PC-3 (cell line): ENCODE measurements at places on chromosomes 6 and 20.

DNA sequence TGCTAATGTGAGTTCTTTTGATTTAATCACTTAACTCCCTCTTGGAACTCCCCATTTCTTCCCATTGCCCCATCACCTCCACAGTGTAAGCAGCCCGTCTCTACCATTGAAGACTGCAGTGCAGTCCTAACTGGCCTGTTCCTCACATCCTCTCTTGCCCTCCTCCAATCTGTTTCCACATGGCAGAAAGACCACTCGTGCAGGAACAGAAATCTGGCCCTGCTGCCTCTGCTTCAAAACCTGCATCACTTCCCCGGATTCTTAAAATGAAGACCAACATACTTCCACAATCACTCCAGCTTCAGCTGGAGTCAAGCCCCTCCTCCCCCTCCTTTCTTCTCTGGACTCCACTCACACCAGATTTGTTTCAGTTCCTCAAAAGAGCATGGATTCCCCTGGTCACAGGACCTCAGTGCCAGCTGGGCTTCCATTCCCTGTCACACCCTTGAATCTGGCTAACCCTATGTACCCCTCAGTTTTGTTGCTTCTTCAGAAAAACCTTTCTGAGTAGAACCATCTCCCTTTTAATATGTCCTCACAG, 802.3 kb downstream of the MAFB start:
- no peak for DNase-seq
- H3K4me3 ChIP-seq: no peak overlapping the region
- H3K27me3 ChIP-seq: no peaks in the 10 kb centered on the region

GRCh38 chr20:45832619-45833018, 980 bp upstream of the SNX21 start:
- H3K4me3 ChIP-seq: no peak overlapping the region
- H3K4me1 ChIP-seq: peaks cover 35% of the 10 kb centered on the region
- H3K36me3 ChIP-seq: no peaks in the 10 kb centered on the region

DNA sequence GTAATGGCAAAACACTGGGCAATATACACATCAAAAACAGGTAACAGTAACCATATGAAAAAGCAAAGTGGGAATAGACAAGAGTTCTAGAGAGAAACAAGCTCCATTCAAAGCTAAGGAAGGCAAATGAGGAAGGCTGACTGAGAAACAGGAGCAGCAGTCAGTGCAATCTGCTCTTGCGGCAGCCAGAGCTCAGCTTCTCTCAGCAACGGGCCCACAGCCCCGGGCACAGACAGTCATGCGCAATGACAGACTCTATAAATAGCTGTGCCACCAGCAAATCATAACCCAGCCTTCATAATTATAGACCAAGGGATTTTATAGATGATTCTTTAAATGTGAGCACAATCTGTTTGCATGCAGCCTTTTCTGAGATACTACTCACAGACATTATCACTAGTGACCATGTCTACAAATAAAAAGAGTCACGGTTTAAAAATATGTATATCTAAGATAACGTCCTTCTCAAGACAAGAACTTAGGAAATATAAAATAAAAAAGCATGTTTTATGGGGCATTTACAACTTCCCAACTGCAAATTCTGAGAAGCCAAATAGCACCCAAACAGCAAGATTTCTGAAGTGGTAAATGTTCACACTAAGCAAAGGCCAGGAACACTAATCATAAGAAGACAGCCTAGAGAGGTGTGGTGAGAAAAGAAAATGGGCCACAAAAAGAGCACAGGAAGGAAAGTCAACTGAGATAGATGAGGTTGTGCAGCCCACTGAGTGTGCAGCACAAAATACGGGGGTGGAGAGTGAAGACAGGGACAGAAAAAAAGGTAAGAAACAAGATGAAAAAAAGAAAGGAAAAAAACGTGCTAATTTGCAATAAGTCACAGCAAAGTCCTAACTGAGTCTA, 39.9 kb upstream of the BEND6 start:
- H3K27me3 ChIP-seq: no peaks in the 10 kb centered on the region
- H3K27ac ChIP-seq: no peak overlapping the region
- no peaks in the 10 kb centered on the region for H3K36me3 ChIP-seq
- peaks cover 11% of the 10 kb centered on the region for H3K4me1 ChIP-seq
- H3K4me3 ChIP-seq: no peak overlapping the region
- DNase-seq: no peak

GRCh38 chr20:33900521-33901131, 89.5 kb downstream of the CHMP4B start:
- no peaks in the 10 kb centered on the region for H3K4me1 ChIP-seq
- H3K4me3 ChIP-seq: no peak overlapping the region
- peaks cover 7% of the 10 kb centered on the region; the same call in 1 of the 2 replicates for H3K27me3 ChIP-seq
- H3K36me3 ChIP-seq: no peaks in the 10 kb centered on the region
- H3K27ac ChIP-seq: no peak overlapping the region
- no peak for DNase-seq

- H3K36me3 ChIP-seq: no peaks in the 10 kb centered on the region
- H3K27me3 ChIP-seq: peaks cover 17% of the 10 kb centered on the region; the same call in 1 of the 2 replicates
- no peak for DNase-seq
These were observed 116.1 kb upstream of the CDH4 start for GRCh38 chr20:61135968-61136367.

DNA sequence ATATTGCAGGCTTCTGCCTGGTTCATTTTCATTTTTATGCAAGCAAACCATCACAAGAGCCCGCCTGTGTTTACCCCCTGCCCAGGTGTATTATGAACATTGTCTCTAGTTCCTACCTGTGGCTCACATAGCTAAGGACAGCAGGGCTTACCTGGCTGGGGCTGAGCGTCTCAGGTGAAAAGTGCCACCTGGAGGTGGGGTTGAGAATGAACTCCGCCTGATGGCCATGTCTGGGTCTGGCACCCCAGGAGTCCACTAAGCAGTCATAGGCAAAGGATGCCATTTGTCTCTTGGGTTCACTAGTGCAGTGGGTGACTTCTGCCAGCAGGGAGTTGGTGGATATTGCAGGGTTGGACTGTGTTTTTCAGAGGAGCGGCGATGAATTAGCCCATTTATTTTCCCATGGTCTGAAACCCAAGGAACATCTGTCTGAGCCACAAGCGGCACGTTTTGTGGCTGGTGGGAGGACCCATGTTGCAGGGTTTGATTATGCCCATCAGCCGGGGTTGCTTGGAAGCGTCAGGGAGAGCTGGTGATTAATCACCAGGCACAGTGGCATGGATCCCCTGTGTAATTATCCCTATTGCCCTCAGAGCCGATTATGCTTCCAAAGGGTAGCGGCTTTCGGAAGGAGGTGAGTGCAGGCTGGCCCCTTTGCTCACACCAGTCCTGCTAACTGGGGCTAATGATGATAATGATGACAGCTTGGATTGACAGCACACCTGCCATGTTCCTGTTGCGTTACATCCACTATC, 92.1 kb downstream of the CDH26 start:
- peaks cover 10% of the 10 kb centered on the region for H3K4me1 ChIP-seq
- no peak overlapping the region for H3K4me3 ChIP-seq
- DNase-seq: peak; percentile 79
- H3K27ac ChIP-seq: no peak overlapping the region
- peaks cover 24% of the 10 kb centered on the region for H3K27me3 ChIP-seq
- H3K36me3 ChIP-seq: no peaks in the 10 kb centered on the region

DNA sequence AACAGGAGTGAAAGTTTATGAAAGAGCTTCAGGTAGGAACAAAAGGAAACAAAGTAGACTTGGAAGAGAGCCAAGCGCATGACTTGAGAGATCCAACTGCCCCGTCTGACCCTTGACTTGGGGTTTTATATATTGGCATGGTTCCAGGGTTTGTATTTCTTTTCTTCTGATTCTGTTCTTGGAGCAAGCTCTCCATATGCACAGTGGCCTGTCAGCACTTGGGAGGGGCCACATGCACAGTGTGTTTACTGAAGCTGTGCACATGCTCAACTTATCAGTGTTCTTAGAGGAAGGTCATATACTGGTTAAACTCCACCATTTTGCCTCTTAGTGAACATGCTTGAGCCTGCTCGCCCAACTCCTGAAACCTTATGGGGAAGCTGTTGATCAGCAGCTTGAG, 953.7 kb downstream of the TFAP2A start:
- DNase-seq: no peak
- H3K36me3 ChIP-seq: no peaks in the 10 kb centered on the region
- H3K4me1 ChIP-seq: no peaks in the 10 kb centered on the region
- H3K27me3 ChIP-seq: peaks cover 39% of the 10 kb centered on the region
- no peak overlapping the region for H3K27ac ChIP-seq

- no peaks in the 10 kb centered on the region for H3K36me3 ChIP-seq
- DNase-seq: no peak
- H3K27me3 ChIP-seq: no peaks in the 10 kb centered on the region
These were observed 93.2 kb downstream of the FOXA2 start for GRCh38 chr20:22491194-22491505.
